ENCODE measurements at places on chromosomes 3 and 15.

- DNase-seq: no peak
Observed at GRCh38 chr15:63044077-63044644, 1.6 kb downstream of the TPM1 start.

DNA sequence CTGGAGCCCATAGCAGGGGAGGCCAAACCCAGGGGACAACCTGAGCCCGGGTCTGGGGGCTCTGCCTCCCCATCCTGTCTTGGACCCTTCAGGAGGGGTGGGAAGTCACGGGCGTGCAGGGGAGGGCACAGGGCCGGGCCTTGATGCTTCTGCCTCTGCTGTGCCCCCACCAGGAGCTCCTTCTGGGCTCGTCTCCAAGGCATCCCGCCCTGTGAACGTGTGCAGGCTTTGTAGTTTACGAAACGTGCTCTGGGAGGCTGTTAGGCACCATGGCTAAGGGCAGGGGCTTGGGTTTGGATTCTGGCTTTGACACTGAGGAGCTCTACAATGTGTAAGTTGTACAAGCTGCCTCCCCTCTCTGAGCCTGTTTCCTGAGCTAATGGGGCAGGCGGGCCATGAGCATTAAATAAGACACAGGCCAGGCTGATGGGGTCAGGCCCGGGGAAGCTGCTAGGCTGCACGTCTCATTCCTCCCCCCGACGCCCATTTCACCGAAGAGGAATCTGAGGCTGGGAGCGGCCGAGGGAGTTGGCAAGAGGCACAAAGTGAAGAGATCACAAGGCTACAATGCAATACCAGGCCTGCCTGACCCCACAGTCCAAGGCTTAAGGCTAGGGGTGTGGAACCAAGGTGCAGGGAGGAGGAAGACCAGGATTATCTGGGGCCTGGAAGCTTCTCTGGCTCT is 19.6 kb downstream of the PLXND1 start:
- DNase-seq: peak; percentile 68

DNA sequence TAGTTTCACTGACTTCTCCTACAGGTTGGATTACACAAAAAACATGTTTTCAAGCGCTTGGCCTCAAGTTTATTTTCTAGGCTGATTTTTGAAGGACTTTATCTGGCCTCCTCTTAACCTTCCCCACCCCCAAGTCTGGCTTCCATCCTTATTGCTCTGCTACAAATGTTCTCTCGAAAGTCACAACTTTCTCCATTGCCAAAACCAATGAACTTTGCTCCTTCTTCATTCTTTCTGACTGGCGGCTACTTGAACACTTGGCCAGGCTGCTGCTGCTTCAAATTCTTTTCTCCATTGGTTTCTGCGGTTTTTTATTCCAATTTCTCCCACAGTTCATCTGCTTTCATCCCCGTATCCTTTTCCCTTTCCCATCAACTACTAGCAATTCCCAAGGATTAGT is 106.6 kb downstream of the TOP2B start:
- no peak for DNase-seq

- DNase-seq: peak; percentile 82
Observed at GRCh38 chr3:46558184-46559043, 7.7 kb downstream of the LRRC2 start.

DNA sequence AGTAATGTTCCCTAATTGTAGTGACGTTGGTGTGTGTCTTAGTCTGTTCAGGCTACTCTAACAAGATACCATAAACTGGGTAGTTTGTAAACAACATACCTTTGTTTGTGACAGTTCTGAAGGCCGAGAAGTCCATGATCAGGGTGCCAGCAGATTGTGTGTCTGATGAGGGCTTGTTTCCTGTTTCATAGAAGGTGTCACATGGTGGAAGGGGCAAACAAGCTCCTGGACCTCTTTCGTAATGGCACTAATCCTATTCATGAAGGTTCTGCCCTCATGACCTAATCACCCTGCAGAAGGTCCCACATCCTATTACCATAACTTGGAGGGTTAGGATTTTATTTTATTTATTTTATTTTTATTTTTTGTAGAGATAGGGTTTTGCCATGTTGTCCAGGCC is 11.1 kb downstream of the ATXN7 start:
- DNase-seq: no peak
